Motor neuron (in vitro differentiated cells): ENCODE measurements at places on chromosomes 3 and 15. TPM values are rescaled to one million over a fixed set of nuclear protein-coding genes. Genes with fewer than 3 reads are reported as not detected.
A peak's percentile ranks its signal among the peaks of the same experiment; 100 is the strongest.

GRCh38 chr3:116474032-116474780 lies 28.9 kb upstream of the LSAMP start:
- ATAC-seq: peak; percentile 17

GRCh38 chr15:82646250-82647044 lies 716 bp downstream of the CPEB1 start:
- peak; percentile 8 for ATAC-seq

GRCh38 chr3:99236576-99236975 lies 335.1 kb upstream of the DCBLD2 start:
- no peak for ATAC-seq

DNA sequence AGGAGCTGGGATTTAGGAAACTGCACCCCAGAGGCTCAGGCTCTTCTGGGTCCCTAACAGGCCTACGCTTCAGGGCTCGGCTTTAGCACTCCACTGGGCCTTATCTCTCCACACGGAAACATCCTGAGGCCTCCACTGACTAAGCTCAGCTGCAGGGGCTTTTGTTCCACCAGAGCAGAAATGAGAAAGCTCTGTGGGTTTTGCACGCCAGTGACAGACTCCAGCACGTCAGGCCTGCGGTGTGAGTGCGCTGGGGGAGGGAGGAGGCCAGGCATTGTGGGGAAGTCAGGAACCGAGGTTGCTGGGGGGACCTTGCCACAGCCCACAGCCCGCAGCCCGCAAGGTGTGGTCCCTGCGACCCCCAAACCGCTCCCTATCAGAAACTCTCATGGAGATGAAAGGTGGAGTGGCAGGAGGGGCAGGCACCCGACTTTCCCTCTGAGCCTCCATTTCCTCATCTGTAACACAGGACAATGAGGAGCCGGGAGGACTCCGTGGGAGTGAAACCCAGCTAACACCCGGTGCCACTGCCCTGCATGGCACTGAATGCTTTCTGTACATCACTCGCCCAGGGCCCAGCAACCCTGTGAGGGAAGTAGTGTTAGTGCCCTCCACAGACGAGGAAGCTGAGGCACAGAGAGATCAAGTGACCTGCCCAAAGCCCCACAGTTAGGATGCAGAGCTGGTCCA lies 106.5 kb downstream of the TPRA1 start:
- ATAC-seq: no peak

GOLGA8G gene
- total RNA-seq: 0.57 and 0.83 TPM in 2 replicates

CORO2B gene
- 6.0 and 6.1 TPM in 2 replicates for total RNA-seq
